Activated T-helper 1 cell treated with anti-CD3 and anti-CD28 coated beads, Interleukin-2, amount 50 U/mL, for 16 hours (primary cell): ENCODE measurements at places on chromosomes 1 and 21.

DNA sequence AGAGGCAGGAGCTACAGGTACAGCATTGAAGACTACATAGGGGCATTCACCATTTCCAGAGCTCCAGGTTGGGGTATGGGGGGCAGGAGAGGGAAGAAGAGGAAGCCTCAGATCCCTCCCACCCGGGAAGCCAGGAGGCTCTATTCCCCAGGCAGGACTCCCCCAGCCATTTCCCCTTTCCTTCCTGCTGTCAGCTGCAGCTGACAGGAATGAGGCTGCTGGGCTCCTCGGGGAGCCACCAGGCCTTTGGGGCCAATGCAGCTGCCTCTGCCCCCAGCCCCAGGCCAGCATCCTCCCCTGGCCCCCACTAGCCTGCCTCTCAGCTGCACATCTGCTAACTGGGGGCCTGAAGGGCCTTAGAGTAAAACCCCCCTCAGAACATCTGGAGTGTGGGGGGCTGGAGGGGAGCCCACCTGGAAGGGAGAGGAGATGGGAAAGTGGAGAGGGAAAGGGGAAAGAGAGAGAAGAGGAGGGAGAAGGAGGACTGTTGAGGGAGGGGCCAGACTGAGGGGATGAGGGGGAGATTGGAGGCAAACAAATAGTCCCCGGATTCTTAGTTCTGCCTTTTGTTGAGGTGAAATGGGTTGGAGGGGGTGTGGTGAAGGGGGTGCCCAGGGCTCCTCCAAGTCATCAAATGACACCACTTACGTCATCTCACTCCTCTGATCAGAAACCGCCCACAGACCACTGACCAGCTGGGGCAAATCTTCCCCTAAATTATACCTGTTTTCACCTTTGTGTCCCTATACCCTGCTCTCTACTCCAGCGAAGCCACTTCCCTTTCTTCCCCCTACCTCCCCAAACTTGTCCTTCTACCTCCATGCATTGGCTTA, 58.0 kb downstream of the LGR6 start:
- no peak for DNase-seq

DNA sequence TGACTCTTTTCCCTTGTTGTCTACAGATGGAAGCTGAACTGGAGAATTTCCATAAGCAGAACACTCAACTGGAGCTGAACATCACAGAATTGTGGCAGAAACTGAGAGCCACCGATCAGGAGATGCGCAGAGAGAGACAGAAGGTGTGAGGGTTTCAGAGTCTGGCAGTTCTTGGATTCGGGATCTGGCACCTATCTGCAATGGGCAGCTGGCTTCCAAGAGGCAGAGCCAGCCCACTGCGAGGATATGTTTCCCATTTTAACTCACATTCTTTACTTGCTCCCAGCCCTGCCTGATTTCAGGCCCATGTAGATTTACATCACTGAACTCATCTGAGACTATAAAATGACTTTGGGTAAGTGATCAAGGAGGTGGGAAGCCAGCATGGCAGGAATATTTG, 37.3 kb upstream of the TMEM125 start:
- DNase-seq = no peak

DNA sequence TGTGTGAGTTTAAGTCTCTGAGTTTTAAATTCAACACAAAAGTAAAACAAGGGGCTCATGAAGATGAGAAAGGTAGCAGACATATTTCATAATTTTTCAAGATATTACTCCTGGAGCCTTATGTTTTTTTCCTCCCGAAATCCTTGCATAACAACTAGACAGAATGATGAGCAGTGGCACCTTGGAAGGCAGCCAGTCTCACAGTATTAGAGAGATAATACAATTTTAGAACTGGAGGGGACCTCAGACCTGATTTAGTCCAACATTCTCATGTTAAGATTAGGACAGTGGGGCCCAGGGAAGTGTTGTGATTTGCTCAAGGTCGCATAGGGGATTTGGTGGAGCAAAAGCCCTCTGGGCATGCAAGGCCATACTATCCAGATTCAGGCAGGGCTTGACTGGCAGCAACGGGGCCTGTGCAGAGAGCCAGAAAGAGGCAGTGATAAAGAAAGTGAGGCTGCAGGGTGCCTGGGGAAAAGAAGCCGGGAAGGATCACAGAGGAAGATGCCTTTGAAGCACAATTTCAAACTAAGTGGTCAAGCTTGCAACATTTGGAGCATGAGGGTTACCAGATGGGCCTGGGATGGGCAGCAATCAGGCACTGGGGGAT, 31.4 kb upstream of the BCL9 start:
- no peak for DNase-seq

GRCh38 chr1:184881941-184882913, 92.1 kb downstream of the NIBAN1 start:
- DNase-seq = no peak

DNA sequence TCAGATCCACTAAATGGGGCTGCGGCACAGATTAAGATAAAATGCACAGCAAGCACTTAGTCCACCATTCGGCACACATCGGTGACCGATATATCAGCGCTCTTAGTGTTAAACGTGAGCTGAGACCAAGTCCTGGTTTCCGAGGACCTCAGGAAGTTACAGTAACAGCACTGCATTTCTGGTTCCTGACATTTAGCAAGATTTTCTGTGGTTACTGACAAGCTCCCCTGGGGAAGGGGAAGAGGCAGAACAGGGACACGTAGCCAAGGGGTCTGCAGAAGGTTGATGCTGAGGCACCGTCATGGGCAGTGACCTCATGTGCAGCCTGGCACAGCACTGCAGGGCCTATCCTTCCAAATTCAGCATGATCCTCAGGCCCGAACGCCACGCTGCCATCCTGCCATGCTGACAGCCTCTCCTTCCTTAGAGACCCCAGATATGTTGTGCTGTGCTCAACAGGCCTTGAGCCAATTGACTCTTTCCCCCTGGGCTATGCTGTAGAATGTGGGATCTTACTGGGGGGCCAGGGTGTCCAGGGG, 13.4 kb upstream of the PEF1 start:
- no peak for DNase-seq

GRCh38 chr1:29425631-29426030, 189.3 kb downstream of the PTPRU start:
- DNase-seq = no peak

DNA sequence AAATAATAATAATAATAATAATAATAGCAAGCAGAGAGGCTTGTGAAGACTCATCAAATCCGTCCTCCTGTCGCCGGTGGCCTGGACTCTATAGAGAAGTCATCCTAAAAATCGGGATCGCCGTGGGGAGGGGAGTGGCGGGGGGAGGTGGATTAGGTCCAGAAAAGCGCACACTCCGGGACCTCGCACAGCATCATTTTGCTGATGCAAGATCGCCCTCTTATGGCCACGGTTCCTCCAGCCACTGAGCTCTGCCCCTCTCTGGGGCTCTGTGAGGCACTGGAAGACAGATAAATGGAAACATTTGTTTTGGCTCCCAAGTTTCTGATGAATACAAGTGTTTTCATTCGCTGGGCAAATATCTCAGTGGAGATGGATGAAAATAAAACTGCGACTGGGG, 612.0 kb downstream of the MATN1 start:
- no peak for DNase-seq

DNA sequence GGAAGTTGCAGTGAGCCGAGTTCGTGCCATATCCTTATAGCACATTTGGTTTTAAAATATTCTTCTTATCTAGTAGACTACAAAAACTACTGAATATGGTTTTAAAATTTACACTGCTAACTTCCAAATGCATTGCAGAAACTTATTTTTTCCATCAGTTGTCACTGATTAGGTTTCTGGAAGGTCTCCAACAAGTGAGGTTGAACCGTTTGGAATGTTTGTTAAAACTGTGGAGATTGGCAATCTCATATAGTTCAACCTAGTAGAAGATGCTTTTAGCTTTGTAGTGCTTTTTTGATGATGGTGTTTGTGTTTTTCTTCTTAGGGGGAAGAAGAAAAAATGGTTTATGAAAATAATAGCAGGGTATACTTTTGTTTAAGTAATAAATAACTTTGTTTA, 12.9 kb downstream of the CENPF start:
- no peak for DNase-seq

- no peak for DNase-seq
These were observed 286.7 kb downstream of the LMX1A start for GRCh38 chr1:165069829-165070228.

GRCh38 chr1:210905944-210906453, 227.9 kb downstream of the KCNH1 start:
- DNase-seq = no peak

DNA sequence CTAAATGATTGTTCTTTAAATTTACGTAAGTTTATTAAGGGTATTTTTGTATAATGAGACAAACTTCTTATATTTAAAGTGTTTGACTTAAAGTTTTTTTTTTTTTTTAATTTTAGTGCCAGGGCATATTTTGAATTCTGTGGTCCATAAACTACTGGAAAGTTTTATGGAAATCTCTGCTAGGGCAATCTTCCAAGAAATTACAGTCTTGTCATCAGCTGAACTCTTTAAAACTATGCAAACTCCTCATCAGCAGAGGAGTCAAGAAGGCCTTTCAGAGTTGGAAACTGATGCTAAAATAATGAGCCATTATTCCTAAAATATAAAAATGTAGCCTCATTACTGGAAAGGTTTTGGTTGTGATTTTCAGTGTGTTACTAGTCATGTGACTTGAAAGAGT, 1201.9 kb downstream of the BRINP3 start:
- no peak for DNase-seq
